PC-9 (cell line): ENCODE measurements at places on chromosomes 6 and 20. TPM values are rescaled to one million over a fixed set of nuclear protein-coding genes. Genes with fewer than 3 reads are reported as not detected.
A peak's percentile ranks its signal among the peaks of the same experiment; 100 is the strongest.

The GTSF1L gene
- not detected in 2 replicates for total RNA-seq

The TP53TG5 gene
- total RNA-seq, result 0.23 TPM in 1 of 2 replicates, not detected in the other

The KHDC1L gene
- total RNA-seq, result 1.1 TPM in 1 of 2 replicates, not detected in the other

The DDRGK1 gene
- total RNA-seq, result 70.4 and 87.6 TPM in 2 replicates

GRCh38 chr20:46228670-46229069, 79.6 kb downstream of the CDH22 start:
- no peak for DNase-seq

DNA sequence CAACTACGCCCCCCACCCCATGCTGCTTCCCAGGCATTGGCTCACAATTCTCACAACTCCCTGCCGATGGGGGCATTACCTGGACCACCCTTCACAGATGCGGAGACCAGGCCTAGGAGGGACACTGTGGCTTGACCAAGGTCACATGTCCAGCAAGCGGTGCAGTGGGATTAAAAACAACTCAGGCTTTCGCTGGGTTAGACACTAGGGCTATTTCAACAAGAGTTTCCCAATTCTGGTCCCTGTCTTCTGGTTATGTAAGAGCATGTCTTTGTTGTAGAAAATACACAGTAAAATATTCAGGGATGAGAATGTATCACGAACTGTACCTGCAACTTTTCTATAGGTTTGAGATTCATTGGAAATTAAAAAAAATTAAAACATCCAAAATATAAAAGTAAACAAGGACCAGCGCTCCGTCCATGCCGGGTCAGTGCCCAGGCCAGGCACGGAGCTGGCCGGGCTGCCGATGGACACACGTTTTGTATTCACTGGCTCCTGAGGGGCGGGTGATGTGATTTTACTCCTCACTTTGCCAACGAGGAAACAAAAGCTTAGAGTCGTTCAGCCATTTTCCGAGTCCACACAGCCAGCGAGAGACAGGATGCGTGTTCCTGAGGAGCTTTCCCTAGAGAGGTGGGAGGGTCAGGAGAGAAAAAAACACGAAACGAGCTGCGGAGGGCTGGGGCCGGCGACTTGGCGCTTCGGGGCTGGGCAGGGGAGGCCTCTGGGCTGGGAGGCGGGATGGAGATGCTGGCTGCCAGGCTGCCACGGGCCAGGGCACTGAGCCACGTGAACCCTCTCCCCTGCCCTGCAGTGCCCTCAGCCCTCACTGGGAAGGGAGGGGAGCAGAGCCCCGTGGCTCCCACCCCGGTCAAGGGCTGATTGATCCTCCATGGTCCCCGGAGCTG, 17.1 kb upstream of the VSTM2L start:
- DNase-seq, result no peak

- DNase-seq, result no peak
These were observed 252.9 kb upstream of the RUNX2 start for GRCh38 chr6:45075246-45075645.

DNA sequence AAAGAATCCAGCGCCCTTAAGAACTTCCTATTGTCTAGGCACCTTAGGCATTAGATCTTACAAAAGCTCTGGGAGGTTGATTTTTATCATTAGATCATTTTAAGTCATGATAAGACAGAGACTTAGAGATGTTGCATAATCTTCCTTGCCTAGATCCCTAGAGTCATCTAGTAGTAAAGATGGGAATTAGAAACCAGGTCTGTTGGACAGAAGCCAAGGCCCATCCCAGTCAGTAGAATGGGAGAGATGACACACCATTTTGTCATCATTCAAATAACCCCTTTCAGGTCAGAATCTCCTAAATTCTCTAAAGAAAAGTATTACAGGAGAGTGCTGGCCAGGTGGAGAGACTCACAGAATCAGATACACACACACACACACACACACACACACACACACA, 579.1 kb downstream of the BMP2 start:
- no peak for DNase-seq

- no peak for DNase-seq
These were observed at the start of gene PLAGL1 for GRCh38 chr6:144008120-144008811. Gene PLAGL1 (minus strand): TSS chr6:144008259. CDS start chr6:143948136, 60,123 bp downstream.

GRCh38 chr6:16045238-16045637, 83.6 kb upstream of the MYLIP start:
- no peak for DNase-seq

- no peak for DNase-seq
These were observed 52.4 kb downstream of the ROS1 start for GRCh38 chr6:117373211-117373813.

DNA sequence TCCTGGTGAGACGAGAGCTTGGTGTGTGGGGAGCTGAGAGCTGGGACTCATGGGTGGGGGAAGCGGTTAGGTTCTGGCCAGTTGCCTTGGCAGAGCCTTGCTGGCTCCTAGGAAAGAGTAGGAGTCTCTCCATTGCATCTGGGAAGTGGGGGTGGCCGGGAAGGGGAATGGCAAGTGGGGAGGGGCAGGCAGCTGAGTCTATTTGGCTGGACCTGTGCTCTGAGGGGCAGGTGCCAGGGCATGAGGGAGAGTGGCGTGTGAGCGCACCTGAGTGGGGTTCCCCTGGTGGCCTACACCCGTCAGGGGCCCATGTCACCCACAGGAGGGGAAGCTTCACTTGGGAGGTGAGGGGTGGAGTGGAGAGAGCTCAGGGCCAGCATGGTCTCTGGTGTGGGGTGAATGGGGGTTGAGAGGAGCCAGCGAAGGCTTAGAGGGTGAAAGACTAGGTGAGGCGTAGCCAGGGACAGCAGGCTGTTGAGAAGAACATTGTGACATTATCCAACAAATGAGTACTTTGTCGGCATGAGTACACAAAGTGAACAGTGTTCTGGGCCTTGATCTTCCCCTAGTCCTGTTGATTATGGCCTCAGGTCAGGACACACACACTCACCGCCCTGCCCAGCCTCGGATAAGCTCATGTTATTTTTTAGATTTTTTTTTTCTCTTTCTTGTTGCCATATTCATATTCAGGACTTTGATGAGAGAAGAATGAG, 59.8 kb downstream of the FAM120B start:
- no peak for DNase-seq

DNA sequence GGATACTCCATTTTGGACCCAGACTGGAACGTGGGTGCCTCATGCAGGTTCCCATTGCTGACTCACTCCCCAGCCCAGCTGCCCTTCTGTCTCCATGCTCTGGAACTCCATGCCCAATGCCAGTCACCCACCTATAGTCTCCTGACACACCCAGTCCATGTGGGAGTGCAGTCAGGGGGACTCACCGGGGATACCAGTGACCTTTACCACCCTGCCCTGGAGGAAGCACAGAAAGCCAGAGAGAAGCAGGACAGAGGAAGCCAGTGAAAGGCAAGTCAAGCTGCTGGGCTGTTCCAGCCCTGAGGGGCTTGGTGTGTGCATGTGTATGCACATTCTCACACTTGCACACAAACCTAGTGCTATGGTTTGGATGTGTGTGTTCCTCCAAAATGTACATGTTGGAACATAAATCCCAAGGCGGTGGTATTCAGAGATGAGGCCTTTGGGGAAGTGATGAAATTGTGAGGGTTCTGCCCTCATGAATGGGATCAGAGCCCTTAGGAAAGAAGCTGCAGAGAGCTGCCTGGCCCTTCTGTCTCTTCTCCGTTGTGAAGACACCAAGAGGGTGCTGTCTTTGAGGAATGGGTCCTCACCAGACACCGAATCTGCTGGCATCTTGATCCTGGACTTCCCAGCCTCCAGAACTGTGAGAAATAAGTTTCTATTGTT, 121.4 kb upstream of the MAFB start:
- no peak for DNase-seq

- peak; percentile 72 for DNase-seq
These were observed 14.6 kb downstream of the CD40 start for GRCh38 chr20:46132705-46133120.

GRCh38 chr6:67689329-67689728, 945.8 kb upstream of the ADGRB3 start:
- DNase-seq, result no peak

DNA sequence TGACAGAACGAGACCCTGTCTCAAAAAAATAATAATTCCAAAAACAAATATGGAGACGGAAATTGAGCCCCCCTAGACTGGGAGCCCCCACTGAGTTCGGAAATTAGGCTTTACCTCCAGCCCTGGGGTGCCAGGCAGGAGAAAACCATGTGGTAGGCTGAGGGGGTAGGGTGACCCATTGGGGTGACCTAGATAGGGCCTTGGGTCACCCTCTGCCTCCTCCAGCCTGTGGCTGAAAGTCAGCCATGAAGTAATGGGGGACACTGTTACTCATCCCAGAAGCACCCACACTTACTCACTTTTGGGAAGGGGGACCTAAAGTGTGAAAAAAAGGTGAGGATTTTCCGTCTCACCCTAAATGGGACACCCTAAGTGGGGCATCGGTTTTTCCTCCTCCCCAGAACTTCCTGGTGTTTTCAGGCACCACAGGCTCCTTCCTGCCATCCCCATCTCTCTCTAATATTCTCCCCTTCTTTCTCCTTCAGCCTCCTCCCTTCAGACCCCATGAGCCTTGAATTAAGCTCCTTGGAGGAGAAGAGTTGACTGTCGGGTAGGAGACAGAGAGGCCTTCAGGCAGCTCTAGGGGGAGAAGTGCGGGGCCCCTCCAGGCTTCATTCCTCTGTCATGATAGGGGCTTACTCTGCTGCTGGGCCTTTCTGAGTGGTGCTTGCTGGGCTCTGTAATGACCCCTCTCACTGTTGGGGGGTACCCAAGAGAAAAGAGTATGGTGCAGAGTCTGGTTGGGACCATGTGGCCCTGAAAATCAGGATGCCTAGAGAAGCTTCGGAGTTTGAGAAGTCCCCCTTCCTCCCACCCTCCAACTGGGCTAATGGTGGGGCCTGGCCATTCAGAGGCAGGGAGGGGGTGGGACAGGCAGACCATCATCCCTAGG, 2.4 kb downstream of the LTB start:
- DNase-seq, result no peak

GRCh38 chr6:39565956-39566355, 159.3 kb downstream of the KIF6 start:
- no peak for DNase-seq

- no peak for DNase-seq
These were observed 87.5 kb upstream of the RPS6KA2 start for GRCh38 chr6:166714581-166714980.

- no peak for DNase-seq
These were observed 576.6 kb upstream of the FLRT3 start for GRCh38 chr20:14913896-14914620.

- no peak for DNase-seq
These were observed 3.2 kb downstream of the RRBP1 start for GRCh38 chr20:17678886-17679285.

DNA sequence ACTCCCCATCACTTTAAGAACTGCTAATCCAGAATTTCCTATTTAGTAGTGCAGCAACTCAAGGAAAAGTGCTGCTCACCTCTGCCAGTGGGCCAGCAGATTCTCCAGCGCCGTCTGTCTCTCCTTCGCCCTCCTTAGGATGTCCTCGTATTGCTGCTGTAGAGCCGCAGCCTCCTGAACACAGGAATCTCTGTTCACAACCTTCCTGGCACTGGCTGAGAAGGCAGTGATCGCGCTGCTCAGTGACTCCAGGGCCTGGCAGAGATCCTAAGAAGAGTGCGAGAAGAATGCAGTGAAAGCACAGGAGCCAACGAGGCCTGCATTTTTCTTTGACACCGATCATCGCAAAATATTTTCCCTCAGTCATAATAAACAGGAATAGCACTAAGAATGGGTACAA, 209.0 kb downstream of the SYNE1 start:
- no peak for DNase-seq

GRCh38 chr6:24855395-24856245, 56.9 kb upstream of the ARMH2 start:
- DNase-seq, result peak; percentile 58

DNA sequence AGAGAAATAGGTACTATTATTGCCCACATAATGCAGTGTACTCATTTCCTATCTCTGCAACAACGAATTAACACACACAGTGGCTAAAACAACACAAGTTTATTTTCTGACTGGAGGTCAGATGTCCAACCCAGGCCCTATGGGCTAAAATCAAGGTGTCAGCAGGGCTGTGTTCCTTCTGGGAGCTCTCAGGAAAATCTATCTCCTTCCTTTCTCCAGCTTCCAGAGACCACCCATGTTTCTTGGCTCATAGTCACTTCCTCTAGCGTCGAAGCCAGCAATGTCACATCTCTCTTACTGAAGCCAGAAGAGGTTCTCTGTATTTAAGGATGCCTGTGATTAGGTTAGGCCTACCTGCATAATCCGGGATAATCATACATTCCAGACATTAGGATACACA, 60.9 kb upstream of the TOP1 start:
- DNase-seq, result no peak

GRCh38 chr20:43667341-43668132, 623 bp downstream of the MYBL2 start:
- DNase-seq, result no peak
